ENCODE measurements at places on chromosomes 11 and 22.

DNA sequence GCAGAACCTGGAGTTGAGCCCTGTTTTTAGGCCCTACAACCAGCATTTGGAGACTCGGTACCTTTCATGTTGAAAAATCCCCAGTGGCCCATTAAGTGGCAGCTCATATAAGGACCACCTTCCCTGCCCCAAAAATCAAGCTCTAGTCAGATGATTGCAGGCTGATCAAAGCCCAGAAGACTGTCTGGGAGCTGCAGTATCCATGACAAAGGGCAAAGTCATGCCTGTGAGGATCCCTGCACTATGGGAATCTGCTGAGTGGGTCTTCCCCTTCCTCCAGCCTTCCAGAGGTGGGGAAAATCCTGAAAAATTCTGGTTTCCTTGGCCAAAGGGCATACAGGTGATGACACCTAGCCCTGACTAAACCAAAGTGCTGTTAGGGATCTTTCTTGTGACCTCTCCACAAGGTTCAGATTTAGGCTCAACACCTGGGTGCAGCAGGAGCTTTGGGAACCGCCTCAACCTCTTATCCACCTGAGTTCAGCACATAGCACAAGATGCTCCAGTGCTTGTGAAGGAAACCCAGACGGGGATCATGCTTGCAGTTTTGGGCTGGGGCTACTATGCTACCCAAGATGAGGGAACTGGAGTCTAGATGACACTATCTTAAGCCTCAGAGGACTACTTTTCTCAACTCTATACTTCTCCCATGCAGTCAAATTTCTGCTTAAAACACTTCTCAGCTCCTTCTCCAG, 1.2 kb upstream of the TRIM3 start:
- DNase-seq, result no peak

DNA sequence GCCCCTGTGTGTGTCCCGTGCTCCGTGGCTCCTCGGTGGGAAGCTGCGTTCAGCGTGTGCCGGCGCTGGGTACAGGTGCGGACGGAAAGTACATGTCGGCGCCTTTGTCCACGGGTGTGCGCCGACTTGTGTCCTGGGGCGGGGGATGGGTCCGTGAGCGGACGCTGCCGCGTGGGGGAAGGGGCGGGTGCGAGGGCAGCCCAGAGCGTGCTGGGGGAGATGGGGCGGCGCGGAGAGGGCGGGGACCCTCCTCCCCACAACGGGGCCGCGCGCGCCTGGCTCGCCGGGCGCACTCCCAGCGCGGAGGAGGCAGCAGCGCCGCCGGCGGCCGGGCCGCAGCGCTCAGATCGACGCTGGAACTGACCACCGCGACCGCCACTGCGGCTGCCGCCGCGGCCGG, 33.6 kb upstream of the RELT start:
- DNase-seq, result peak; percentile 23

DNA sequence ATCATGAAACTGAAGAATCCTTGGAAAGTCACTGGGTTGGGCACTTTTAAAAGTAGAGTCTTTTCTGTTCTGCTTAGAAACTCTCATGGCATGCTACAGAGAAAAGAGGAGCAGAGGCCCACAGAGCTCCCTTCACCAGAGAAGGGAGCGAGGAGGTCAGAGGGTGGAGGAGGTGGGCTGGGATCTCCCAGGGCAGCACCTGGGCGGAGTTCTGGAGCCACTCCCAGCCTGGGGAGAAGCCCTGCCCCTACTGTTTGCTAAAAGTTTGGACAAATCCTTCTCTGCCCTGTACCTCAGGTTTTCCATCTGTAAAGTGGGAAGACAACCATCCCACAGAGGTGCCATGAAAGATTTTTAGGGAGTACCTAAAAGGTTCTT, 299.1 kb downstream of the KIRREL3 start:
- no peak for DNase-seq

- DNase-seq, result no peak
Measured at GRCh38 chr11:30457087-30457486, 129.1 kb downstream of the MPPED2 start.

GRCh38 chr11:76859708-76860227, 950 bp upstream of the ACER3 start:
- no peak for DNase-seq

DNA sequence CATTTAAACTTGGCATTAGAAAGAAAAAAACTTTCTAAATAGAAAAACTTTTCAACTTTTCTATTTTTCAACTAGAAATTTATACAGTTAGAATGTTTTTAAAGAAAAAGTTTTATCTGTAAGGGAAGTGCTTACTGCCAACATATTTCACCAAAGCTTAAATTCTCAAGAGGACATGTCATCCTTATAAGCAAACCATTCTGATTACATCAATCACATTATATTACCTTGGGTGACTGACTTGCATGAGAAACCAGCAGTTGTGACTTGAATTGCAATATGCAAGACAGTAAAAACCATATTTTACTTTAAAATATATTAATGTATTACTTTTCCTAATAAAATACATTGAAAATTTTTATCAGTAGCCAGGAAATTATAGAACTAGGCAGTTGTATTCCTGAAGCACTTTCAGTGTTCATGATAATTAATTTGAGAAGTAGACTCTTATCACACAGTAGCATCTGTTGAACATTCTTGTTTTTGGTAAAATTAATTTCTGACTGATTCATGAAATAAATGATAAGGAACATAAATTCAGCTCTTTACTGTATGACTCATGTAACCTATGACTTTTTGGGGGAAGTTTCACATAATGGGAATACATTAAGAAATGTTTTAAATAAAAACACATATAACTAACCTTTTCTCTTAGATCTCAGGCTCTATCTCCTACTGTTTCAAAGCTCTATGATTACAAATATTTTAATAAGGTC, 345.0 kb upstream of the CCDC179 start:
- DNase-seq, result no peak

- no peak for DNase-seq
Measured at GRCh38 chr11:98895936-98896335, 124.8 kb upstream of the CNTN5 start.
